Activated CD4-positive, alpha-beta T cell treated with anti-CD3 and anti-CD28 coated beads, Interleukin-2, amount 10 ng/mL, durations not matched to agents 7 days and 5 days (primary cell): ENCODE measurements at places on chromosomes 5 and 9. TPM values are rescaled to one million over a fixed set of nuclear protein-coding genes. Genes with fewer than 3 reads are reported as not detected.

Gene TRIM14
- 124 TPM for total RNA-seq

Gene PFN3
- total RNA-seq: not detected

Gene SLC31A1
- 9.2 TPM for total RNA-seq

Gene RBM27
- total RNA-seq: 19.5 TPM
